ENCODE measurements at places on chromosomes 6 and 20.

DNA sequence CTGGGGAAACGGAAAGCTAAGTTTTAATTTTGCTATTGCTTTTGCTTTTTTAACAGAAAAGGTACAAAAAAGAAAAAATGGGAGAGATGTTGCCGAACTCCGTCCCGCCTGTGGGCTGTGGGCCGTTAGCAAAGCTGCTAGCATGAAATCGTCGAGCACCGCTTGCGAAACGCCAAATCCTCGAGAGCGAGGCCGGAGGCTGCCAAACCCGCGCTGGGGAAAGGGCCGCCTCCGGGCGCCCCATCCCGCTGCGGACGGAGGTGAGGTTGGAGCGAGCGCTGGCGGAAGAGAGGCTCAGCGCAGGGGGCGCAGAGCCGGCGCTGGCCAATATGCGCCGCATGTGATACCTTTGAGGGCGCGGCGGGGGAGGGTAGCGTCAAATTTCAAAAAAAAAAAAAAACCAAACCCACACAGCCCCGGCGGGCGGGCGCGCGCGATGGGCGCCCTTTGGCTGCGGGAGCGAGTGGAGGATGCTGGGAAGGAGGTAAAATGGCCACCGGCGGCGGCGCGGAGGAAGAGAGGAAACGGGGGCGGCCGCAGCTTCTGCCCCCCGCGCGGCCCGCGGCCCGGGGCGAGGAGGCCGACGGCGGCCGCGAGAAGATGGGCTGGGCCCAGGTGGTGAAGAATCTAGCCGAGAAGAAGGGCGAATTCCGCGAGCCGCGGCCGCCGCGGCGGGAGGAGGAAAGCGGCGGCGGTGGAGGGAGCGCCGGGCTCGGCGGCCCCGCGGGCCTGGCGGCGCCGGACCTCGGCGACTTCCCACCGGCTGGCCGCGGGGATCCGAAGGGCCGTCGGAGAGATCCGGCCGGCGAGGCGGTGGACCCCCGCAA lies at the start of gene ZCCHC3:
Gene ZCCHC3, plus strand, starts transcription at position 473 of the 827 bp plus-strand sequence. Its CDS starts 17 bp downstream, at position 490.
- peak; percentile 93 for DNase-seq

DNA sequence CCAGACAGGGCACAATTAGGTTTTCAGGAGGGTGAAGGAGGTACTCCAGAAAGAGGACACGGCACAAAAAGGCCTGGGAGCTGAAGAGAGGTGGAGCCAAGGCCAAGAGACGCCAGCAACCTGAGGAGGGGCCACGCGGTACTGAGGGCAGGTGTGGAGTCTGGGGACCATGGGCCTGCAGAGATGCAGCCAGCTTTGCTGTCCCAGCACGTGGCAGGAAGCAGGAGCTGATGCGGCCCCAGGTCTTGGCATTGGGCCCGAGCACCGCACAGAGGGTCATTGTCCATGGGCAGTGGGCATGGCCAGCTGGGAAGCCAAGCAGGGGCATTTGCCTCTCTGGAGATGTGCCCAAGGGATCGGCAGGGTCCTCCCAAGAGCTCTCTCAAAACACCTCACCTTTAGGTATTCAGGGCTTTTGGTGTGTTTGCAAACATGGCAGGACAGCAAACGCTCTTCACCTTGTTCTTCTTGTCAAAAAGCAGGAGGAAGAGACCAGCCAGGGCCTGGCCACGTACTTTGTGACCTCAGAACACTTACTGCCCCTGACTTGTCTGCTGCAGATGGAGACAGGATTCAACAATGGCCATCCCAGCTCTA lies 1.4 kb upstream of the BPIFB1 start:
- DNase-seq: no peak

GRCh38 chr6:37602346-37602745 lies 95.3 kb downstream of the MDGA1 start:
- no peak for DNase-seq

GRCh38 chr20:41425180-41425884 lies 58.7 kb upstream of the EMILIN3 start:
- DNase-seq: no peak

DNA sequence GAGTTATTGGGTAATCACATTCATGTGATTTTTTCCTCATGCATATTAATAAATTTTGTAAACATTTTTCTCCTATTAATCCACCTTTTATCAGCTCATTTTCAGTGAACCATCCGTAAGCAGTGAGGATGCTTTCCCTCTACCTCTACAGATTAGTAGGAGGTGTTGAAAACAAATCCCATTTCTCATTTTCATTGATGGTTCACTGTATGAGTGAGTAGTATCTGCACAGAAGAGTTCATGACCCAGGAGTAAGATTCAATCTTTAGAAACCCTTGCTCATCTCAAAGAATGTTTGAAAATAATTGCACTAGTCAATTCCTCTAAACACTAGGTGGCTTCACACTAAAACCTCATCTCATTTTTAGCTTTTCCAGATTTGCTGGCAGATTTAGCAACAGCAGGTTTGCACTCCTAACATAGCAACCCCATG lies 440.0 kb downstream of the HAO1 start:
- no peak for DNase-seq

DNA sequence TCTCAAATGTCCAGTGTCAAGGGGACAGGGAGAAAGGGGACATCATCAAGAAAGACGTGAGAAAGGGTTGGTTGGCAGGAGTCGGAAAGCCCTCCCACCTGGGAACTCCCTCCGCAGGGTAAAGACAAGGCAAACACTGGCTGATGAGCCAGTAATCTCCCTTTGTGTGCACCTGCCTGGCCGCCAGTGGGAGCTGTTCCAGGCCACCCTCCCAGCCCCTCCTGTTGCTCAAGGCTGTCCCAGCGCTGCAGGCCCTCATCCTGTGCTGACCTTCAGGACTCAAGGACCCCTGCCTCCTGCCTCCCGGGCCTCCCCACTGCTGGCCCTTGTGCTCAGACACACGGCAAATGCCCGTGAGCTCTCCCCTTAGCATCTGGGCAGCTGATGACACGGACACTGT lies 7.4 kb downstream of the FRMD1 start:
- no peak for DNase-seq

DNA sequence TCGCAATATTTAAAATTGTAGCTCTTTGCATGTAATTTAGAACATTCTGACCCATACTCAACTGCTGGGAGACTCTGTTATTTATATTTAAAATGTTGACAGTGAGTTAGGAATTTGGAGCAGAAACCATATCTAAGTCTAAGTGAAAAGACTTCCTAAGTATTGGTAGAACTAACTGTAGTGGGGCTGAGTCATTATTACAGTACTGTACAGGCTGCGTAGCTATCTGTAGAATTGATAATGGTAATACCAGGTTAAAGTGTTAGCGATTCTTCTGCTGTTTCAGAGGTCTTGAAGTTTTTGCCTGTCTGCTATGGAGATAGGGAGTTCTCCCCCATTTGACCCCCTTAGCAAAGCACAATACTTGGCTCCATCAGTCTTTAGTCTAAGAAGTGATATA lies 3.6 kb downstream of the TOP1 start:
- DNase-seq: no peak

DNA sequence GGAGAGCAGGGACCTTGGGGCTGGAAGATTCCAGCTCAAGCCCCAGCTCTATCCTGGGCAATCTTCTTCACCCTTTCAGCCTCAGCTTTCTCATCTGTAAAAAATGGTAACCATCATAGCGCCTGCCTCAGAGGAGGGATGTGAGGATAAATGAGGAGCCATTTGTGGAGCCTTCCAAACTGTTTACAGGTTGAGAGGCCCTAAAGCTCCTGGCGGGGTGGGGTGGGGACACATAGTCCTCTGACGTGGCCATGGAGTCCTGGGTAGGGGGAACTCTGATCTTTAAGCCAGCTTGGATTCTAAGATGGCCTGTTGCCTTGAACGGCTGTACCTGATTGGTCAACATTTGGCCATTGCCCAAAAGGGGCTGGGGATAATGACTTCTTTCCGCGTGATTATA lies 111.1 kb downstream of the TOX2 start:
- no peak for DNase-seq

DNA sequence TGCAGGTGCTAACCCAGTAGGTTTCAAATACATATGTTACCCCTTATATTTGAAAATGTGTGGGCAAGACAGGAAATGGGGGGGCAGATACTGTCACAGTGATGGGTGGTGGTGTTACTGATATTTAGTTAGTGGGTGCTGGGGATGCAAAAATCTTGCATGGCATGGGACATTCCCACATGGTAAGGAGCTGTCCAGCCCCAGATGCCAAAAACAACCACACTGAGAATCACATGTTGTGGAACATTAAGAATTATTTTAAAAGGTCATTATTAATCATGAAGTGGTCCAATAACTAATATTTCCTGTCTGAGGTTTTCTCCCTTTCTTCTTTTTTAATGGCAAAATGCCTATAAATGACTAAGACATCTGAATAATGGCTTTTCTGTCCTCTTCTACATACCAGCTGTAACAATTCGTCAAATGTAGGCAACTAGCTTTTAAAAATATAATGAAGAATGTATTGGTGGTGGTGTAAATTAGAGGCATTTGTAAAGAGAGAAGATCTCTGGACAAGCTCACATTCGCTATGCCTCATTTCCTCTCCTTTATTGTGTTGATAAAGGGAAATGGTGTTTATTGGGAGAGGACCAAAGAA lies 57.3 kb upstream of the SLC35B3 start:
- DNase-seq: no peak

DNA sequence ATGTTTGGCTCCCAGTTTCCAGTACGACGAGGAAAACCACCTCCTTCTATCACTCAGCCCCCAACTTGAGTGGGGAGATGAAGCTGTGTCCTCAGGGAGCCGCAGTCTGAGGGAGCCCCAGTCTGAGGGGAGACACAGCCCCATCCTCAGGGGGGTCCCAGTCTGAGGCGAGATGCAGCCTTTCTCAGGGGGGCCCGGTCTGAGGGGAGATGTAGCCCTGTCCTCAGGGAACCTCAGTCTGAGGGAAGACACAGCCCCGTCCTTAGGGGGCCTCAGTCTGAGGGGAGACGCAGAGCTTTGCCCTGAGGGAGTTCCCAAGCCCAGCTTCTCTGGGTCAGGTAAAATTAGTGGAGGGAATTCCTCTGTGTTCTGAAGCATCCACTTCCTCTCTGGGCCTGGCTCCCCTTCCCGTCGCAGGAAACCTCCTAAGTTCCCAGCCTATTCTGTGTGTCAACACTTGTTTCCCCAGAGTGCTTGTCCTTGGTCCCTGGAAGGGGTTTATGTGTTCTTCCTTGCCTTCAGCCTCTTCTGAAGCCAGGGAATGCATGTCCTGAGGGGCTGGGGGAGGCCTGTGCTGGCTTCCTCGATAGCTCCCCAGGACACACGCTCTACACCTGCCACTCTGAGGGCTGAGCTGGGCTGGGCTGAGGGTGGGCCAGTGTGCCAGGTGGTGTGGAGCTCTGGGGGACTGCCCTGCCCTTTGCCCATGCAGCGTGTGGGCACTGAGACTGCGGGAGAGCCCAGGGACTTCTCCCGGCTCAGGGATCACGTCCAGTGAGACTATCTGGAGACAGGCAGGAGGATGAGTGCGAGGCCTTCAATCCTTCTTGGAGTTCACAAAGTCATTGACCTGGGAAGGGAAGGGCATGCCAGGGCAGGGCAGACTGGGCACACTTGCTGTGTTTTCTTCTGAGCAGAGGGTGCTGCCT lies 55.4 kb downstream of the VEGFA start:
- DNase-seq: no peak
